Motor neuron (in vitro differentiated cells): ENCODE measurements at places on chromosomes 4 and X.
A peak's percentile ranks its signal among the peaks of the same experiment; 100 is the strongest.

DNA sequence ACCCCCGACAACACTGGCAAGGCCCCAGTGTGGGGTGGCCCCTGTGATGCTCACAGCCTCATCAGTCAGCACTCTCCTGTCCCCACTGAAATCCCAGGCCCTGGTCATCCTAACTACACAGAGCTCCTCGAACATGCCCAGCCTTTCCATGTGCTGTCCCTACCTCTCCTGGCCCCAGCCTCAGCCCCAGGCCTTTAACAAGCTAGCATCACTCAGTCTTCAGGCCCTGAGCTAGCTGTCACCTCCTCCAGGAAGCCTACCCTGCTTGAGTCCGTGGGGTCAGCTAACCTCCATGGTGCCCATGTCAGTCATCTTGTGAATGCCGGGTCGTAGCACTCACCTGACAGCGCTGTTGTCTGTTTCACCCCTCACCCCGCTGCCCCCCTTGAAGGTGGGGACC, 25.6 kb upstream of the C4orf50 start:
- ATAC-seq: no peak

DNA sequence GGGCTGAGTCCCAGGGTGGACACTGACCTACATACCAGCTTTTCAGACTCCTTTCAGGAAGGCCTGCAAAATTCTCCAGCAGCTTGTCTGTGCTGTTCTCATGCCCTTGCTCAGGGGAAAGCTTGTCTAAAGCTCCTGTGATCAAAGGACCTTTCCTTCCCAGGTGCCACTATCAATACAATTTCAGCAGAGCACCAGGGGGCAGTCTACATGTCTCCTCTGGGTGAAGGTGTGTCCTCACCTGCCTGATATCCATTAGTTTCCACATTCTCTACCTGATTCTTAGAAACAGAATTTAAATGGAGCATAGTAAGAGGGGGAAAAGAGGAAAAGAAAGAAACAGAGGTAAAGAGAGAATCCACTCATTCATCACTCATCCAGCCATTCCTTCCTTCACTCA, 114.2 kb downstream of the PPARGC1A start:
- no peak for ATAC-seq

GRCh38 chr4:74097116-74097515, 1.9 kb downstream of the CXCL2 start:
- no peak for ATAC-seq

DNA sequence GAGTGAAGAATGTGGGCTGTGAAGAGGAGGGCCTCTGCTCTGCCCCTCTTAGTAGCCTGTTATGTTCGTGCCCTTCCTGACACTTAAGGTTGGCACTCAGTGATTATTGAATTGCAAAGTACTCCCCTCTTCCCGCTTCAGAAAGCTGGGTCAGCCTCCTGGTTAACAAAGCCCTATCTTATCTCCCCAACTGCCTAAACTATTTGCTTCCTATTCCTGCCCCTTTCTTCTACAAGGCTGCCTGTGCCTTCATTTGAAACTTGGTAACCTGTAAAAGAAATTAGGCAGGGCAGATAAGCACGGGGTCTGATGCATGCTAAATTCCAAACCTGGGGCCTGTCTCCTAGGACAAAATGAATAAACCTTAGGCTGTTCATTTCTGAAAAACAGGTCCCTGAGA, 23.1 kb upstream of the TMEM150C start:
- ATAC-seq: no peak

- no peak for ATAC-seq
These were observed 526.3 kb upstream of the FAM241A start for GRCh38 chr4:111618908-111619307.

GRCh38 chrX:38271154-38271716, 50.6 kb upstream of the SRPX start:
- ATAC-seq: no peak

DNA sequence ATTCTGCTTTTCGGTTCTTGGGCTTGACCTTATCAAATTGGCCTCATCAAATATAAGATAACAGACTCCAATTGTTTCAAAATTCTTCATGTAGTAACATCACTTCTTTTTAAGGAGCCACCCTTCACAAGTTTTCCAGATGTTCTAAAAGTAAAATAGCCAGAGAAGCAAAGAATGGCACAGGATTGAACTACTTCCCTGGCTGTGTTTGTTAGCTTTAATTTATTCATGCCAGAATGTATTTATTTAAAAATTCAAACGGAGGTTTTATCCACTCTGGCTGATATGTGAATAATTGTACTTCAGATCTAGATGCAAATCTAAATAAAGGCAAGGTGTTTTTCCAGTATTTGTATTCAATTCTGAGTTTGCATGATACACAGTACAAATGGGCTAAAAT, 581.3 kb upstream of the TENM3 start:
- ATAC-seq: no peak

DNA sequence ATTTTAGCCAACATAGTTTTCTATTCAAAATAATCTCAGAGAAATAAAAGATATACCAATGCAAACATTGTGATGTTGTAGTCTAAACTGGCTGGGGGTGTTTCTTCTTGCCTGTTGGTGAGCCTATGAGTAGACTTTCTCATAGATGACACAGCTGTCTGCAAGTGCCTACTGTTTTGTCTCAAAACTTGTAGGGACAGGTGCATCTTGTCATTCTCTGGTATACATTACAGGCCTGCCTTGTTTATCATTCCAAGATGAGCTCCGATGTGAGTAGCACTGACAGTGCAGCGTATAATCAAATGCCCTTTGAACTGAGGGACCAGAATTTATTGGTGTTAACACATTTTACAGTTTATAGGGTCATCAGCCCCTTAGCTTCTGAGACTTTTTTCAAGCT, 353.8 kb downstream of the PRDM5 start:
- no peak for ATAC-seq

DNA sequence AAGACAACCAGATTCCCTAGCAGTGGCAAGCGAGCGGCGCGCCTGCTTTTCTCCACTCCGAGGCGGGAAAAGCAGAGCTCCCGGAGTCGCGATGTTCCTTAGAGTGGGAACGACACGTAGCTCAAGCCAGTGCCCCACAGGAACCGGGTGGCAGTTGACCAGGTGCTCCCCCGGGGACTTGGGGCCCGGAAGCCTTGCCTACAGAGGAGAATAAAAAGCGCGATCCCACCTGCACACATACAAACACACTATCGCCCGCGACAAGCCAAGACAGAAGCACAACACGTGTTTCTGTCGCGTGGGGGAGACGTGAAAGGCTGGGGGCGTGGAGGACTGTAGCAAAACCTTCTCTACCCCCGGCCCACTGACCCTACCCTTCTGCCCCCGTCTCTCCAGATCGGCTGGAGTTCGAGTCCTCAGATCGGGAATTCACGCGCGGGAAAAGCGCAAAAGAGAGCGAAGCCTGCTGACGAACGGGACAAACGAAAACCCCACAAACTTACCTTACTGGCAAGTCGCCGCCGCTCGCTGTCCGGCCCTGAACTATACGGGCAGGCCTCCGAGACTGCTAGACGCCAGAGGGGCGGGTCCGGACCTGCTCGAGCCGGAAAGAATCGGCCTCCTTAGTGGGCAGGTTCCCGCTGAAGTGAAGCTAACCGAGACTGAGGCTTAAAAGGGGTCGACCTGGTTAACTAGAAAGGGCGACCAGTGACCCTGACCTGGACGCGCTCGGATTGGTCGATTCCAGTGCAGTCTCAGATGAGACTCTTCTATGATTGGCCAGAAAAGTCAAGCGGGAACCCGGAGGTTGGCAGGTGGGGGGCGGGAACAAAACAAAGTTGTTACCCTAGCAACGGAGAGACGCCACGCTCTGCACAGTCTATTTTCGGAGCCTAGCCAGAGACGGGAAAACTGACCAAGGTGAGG, at the start of the genes DNAAF6 and NUP62CL:
DNAAF6 (plus strand) TSS at position 842 of the 927 bp plus-strand sequence. CDS start 6,265 bp downstream, outside the sequence.
NUP62CL (minus strand) TSS at position 664 of the 927 bp plus-strand sequence. CDS start 31,287 bp downstream, outside the sequence.
- peak; percentile 95 for ATAC-seq

GRCh38 chrX:109886122-109886761, 116.7 kb upstream of the TMEM164 start:
- ATAC-seq: peak; percentile 23

GRCh38 chr4:11011249-11011648, 326.7 kb upstream of the CLNK start:
- ATAC-seq: no peak

DNA sequence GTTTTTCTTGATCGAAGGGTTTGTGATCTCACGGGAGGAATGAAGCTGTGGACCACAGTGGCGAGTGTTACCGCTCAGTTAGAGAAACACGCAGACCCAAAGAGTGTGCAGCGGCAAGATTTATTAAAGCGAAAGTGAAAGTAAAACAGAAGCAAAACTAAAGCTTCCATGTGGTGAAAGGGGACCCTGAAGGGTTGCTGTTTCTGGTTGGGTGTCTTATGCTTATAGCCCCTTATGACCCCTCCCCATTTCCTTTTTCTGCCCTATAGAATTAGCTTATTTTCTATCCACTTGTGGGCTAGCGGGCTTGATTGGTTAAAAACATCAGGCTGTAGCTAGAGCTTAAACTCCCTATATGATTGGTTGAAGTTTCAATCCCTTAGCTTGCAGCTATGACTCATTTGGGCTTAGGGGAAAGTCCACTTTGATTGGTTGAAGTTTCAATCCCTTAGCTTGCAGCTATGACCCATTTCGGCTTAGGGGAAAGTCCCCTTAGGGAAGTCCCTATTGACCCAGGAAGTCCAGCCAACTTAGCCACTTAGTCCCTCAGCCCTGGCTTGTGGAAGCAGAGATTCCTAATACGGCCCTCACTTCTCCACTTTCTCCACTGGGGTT, 171.2 kb upstream of the NWD2 start:
- no peak for ATAC-seq

- peak; percentile 32 for ATAC-seq
These were observed 49.1 kb downstream of the PRKG2 start for GRCh38 chr4:81165861-81166430.

DNA sequence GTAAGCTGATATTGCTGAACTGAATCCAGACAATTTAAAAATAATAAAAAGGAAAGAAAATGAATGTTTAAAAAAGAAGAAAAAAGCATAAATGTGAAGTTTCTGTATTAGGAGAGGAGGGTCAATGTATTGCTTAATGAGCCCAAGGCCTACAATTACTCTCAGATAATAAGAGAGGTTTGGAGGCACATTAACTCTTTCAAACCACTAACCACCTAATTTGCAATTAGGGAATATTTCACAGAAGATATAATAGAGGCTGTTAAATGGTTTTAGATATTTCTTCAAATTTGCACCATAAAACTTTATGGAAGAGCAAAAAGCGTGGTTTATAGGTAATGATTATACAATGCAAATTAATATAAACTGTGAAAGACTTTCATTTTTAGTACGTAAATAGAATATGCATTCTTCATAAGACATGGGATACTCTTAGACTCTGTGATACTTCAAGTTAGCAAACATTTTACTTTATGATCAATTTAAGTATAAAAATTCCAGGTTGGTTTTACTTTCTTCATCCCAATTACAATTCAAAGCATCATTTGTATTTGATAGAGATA, 364.2 kb upstream of the GALNTL6 start:
- no peak for ATAC-seq

- ATAC-seq: no peak
These were observed 88.4 kb upstream of the AFF2 start for GRCh38 chrX:148412006-148412405.

GRCh38 chr4:120065974-120066516, 603 bp downstream of the MAD2L1 start:
- ATAC-seq: no peak

GRCh38 chrX:86379209-86379608, 231.0 kb downstream of the DACH2 start:
- no peak for ATAC-seq

DNA sequence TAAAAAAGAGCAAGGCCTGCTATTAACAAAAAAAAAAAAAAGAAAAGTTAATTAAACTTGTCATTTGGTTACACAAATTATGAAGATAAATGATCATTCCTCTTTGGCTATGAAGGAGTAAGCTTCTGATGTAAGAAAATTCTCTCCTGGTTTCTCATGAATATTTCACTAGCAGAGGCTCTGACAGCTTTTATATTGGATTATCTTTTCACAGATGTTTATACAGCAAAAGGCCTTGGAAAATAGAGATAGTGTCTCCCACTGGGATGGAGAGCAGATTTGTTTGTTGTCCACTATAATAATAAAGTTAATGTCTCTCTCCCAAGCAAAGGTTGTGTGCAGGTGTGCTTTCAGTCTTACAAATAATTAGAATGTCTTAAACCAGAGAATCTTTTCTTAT, 40.7 kb upstream of the PDGFC start:
- no peak for ATAC-seq

GRCh38 chr4:81601358-81601694, 129.6 kb upstream of the RASGEF1B start:
- peak; percentile 44 for ATAC-seq
